Esophagus squamous epithelium (tissue), 5 donors: ENCODE measurements at places on chromosomes 2 and 18. TPM values are rescaled to one million over a fixed set of nuclear protein-coding genes. Genes with fewer than 3 reads are reported as not detected.

GRCh38 chr2:230968921-230969658, 26.8 kb upstream of the SPATA3 start:
- no peaks in the 10 kb centered on the region for H3K27me3 ChIP-seq
- H3K4me3 ChIP-seq, result no peak overlapping the region
- DNase-seq, result no peak

DNA sequence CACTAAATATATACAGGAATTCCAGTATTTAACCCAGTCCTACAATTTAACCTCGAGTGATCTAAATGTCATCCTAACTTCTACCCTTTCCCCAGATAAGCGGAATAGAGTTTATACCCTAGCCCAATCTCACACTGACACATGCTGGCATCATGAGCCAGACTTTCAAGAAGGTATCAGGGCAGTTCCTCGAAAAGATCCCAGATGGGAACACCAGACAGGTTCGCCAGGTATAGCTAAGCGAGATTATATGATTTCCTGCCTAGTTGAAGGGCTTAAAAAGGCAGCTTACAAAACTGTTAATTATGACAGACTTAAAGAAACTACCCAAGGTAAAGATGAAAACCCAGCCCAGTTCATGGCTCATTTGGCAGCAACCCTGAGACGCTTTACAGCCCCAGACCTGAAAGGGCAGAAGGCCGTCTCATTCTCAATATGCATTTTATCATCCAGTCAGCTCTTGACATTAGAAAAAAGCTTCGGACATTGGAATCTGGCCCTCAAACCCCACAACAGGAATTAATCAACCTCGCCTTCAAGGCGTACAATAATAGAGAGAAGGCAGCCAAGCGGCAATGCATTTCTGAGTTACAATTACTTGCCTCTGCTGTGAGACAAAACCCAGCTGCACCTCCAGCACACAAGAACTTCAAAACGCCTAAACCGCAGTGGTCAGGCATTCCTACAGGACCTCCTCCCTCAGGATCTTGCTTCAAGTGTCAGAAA, 668.2 kb upstream of the PKDCC start:
- DNase-seq, result no peak
- no peak overlapping the region for H3K4me3 ChIP-seq
- no peak overlapping the region for H3K27ac ChIP-seq
- H3K4me1 ChIP-seq, result no peaks in the 10 kb centered on the region

RPRD1A gene
- 52.5 TPM for total RNA-seq

SPATA3 gene
- total RNA-seq, result not detected
